ENCODE measurements at places on chromosomes 7 and 10. TPM values are rescaled to one million over a fixed set of nuclear protein-coding genes. Genes with fewer than 3 reads are reported as not detected.

DNA sequence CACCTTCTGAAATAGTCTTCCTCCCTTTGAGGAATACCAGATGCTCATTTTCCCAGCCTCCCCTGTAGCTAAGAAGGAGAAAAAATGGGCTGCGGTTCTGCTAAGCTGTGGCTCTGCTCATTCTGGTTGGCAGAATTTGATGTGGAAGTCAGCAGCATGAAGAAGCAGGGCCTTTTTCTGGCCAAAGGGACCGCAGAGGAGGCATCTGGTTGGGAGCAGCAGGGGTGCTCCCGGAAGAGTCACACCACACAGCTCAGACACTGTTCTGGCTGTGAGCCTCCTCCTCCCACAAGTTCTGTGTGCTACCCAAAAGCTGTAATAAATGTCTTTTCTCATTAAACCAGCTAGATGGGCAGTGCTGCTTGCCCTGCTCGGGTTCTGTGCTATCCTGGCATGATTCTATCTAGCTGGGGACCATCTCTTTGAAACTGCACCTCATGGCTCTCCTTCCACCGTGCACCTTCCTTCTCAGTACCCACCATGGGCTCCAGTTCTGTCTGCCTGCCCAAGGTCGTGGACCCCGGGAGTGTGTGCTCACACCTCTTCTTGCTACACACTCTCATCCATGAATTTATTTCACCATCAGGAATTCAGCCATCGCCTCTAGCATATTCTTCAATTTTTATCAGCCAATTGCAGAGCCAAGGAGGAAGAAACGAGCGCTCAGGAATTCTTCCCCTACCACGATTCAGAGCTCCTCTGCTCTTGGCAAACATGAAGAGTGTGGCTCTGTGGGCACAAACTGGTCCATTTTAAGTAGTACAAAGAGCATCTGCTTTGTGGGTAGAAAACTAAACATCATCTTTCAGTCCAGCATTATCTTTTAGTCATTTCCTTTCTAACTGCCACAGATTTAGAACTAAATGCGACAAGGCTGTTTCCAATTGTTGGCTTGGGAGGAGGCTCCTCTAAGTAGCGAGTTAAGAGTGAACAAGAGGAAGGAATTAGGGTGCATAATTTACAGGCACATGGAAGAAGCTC, 76.9 kb downstream of the FAM171A1 start:
- no peak for DNase-seq

DNA sequence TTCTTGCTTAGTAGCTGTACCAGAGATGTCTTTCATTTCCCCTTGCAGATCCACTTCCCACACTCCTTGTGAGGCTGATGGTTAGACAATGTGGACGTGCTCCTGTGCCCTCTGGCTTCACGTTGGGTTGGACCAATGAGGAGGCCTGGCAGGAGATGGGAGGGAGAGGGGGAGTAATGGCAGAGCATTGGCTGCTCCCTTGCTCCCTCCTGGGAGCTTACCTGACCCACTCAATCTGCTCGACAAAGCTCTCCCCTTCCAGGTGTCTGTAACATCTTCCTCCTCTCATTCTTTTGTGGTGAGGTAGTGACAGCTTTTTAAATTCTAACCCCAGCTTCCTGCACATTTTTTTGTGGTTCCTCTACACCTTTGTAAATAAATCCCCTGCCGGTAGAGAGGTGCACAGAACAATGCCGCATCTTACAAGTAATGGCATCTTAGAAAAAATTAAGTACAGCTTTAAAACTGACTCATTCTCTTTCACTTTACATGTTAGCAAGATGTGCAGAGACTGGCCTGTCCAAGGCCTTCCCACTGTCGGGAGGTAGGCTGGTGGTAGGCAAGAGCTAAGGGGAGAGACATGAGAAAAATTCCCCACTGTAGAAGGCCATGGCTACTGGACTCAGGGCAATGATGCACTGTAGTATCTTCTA, 134.3 kb downstream of the HTR7 start:
- no peak for DNase-seq

DNA sequence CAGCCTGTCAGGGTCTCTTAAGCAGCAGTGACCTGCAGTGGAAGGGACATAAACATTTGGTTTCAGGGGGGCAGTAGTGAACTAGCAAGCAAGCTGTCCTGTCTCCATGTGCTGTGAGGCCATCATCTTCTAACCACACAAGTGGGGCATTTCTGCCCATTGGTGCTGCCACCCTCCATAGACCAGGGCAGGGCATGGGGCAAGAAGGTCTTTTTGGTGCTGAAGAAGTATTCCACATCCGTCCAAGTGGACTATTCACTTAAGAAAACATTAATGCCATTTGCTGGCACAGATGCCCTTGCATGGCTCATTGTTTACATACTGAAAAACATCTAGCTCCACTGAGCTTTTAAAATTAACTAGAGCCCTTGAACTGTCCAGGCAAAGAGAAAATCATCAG, 35.8 kb downstream of the ALOX5 start:
- no peak for DNase-seq

- no peak for DNase-seq
These were observed 5.0 kb upstream of the TBXAS1 start for GRCh38 chr7:139823959-139824521.

GRCh38 chr7:80147543-80148391, 13.1 kb downstream of the GNAI1 start:
- no peak for DNase-seq

DNA sequence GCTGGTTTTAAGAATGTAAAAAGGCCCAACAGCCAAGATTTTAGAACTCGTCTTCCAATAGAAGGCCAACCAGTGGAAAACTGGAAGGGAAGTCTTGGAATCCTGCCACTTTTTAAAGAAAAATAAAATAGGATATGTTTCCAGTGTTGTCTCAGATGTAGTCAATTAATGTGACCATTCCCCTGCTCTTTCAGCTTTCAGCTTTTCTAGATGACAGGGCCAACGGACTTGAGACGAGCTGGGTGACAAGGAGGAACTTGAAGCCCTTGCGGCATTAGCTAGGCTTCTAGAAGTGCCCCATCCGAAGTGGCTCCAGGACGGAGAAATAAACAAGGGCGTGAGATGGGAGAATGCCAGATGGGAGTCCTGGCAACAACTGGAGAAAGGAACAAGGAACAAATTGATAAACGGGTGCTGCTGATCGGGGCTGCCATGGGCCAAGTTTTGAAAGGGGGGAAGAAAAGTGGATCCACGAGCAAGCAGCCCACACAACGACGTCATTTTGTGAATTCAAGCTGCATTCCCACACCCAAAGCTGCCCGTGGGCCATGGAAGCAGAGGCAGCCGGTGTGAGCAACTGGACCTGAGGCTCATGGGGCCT, 42.3 kb downstream of the CTBP2 start:
- no peak for DNase-seq

- no peak for DNase-seq
These were observed 698.5 kb downstream of the SUGCT start for GRCh38 chr7:40833191-40833887.

GRCh38 chr7:129238546-129238945, 13.7 kb downstream of the AHCYL2 start:
- DNase-seq: no peak

GRCh38 chr10:91487911-91488582, 77.9 kb downstream of the HECTD2 start:
- no peak for DNase-seq

The TMEM225B gene
- 1.7 TPM for total RNA-seq

The VSTM2A gene
- total RNA-seq: not detected

The FAM25A gene
- not detected for total RNA-seq

The FOXI2 gene
- total RNA-seq: 0.23 TPM

Measured in aorta (tissue), 5 donors.